Kasumi-1 (cell line): ENCODE measurements at places on chromosomes 12 and 14.

- no peak for DNase-seq
Measured at GRCh38 chr14:88195676-88196075, 127.4 kb downstream of the KCNK10 start.

GRCh38 chr12:88580051-88580871, at the start of gene KITLG:
KITLG (minus strand) TSS chr12:88580471; CDS start chr12:88580278, 193 bp downstream.
- DNase-seq: peak; percentile 65

DNA sequence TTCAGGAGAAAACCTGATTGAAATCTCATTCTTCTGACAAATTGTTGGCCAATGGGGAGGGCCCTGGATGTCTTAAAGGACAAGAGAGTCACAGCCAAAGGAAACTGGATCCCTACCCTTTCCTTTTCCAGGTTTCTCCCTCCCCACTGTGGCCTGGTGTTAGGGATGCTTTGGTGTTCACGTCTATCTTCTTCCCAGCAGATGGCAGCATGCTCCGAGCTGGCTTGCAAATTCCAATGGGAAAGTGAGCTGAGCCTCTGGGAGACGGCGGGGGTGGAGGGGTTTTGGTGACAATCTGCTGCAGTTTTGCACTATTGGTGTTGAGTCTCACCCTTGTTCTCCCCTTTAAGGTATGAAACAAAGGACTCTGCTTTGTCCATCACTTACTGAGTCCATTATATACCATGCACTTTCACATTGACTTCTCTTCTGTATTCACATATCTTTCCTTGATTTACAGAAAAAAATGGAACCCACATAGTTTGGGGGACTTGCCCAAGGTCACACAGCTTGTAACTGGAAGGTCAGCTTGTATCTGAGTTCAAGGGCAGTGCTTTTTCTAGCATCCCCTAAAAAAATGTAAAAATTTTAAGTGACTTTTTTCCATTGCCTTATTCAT, 39.3 kb downstream of the CCDC177 start:
- DNase-seq: peak; percentile 40

- no peak for DNase-seq
Measured at GRCh38 chr14:104421892-104422828, 157.4 kb upstream of the C14orf180 start.

- no peak for DNase-seq
Measured at GRCh38 chr14:71410578-71411284, 503.5 kb downstream of the PCNX1 start.

DNA sequence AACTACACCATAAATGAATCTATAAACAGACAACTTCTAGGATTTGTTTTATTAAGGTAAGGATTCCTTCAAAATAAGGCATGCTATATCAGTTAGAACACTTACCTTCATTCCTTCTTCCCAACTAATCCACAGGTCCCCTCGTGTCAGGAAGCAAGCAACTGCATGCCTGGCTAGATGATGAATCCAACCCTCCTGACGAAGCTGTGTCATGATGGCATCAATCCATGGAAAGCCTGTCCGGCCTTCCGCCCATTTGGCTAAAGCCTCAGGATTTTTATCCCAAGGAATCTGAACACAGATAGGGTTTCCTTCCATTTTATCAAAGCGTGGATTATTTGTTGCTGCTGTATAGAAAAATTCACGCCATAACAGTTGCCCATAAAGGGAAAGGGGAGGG, 12.5 kb upstream of the MTERF2 start:
- no peak for DNase-seq

DNA sequence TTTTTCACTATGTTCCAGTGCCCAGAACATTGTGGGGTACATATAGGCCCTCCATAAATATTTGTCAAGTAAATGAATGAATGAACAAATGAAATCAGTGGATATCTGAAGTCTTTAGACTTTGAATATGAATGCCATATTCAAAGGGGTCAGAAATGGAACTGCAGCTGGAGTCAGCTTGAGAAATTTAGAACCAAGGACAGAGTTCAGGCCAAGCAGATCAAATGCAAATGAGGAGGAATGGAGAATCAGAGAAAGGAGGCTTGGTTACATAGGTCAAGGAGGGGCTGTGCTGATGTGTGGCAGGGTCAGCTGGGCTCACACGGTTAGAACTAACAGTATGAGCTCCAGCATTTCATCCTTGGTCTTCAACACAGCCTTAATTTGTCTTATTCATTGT, 104.0 kb upstream of the SEL1L start:
- DNase-seq: peak; percentile 8

- DNase-seq: no peak
Measured at GRCh38 chr12:40831916-40832315, 139.7 kb downstream of the CNTN1 start.

DNA sequence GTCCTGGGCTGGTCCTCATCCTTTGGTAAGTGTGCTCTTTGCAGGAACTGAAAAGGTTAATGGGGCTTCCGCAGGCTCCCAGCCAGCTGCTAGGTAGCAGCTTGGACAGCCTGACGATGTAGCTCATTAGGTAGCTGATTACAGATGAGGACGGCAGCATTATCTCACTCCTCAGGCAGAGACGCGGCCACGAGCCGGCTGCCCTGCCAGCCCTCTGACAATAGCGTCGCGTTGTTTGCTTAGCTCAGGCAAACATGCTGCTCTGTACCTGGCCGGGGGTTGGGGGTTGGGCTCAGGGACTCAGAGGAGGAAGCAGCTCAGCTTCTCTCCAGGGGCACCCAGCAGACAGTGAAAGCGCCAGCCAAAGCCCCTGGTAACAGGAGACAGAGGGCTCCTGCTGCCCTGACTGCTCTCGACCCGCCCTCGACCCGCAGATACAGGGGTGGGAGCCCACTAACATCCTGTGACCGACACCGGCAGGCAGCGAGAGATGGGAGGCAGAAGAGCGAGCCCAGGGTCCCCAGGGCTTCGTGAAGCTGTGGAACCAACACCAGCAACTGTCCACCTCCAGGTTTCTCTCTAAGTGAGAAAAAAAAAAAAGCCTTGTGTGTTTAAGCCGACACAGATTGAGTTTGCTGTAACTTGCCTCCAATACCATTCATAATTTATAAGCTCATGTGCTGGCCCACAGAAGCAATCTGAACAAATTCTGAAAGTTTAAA, 53.4 kb upstream of the DLK1 start:
- no peak for DNase-seq

DNA sequence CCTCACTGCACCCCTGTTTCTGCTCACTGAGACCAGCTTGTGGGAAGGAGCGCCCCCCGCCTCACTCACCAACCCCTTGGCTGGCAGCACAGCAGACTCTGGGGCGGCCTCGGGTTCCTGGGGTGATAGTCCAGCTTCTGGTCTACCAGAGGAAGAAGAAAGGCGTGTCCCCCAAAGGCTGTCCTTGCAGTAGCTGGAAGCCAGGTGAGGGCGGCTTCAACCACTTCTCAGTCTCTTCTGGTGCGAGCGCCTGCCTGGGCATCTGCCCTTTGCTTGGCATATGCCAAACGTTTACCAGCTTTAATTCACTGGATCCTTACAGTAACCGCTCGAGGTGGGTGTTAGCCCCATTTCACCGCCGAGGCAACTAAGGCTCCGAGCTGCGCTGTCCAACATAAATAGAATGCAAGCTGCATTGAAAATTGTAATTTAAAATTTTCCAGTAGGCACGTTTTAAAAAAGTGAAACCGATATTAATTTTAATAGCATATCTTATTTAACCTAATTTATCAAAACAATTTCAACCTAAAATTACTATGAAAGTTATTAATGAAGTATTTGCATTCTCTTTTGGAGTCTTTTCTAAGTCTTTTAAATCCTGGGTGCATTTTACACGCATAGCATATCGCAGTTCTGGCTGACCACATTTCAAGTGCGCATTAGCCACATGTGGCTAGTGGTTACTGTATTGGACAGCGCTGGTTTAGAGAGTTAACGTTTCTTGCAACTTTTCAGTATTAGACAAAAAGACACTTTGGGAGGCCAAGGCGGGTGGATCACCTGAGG, 872 bp downstream of the FAM177A1 start:
- peak; percentile 35 for DNase-seq

- DNase-seq: no peak
Measured at GRCh38 chr12:39011166-39011565, 105.8 kb upstream of the CPNE8 start.

- DNase-seq: peak; percentile 51
Measured at GRCh38 chr14:30283822-30284446, 275.0 kb upstream of the G2E3 start.

DNA sequence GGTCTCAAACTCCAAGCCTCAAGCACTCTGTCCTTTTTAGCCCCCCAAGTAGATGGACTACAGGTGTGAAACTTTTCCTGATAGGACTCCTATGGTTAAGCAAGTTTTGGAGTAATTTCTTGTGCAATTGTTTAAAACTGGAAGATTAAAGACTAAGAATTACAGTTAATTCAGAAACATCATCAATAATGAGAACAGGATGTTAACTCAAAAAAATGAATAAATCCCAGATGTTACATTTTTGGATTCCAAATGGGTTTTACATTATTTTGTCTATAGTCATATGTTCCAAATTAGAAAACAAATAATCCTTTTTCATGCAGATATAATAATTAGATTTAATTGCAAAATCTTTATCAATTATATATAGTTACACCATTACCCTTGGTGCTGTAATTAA, 24.4 kb upstream of the KITLG start:
- no peak for DNase-seq

GRCh38 chr12:91316161-91316906, 133.7 kb upstream of the DCN start:
- no peak for DNase-seq

DNA sequence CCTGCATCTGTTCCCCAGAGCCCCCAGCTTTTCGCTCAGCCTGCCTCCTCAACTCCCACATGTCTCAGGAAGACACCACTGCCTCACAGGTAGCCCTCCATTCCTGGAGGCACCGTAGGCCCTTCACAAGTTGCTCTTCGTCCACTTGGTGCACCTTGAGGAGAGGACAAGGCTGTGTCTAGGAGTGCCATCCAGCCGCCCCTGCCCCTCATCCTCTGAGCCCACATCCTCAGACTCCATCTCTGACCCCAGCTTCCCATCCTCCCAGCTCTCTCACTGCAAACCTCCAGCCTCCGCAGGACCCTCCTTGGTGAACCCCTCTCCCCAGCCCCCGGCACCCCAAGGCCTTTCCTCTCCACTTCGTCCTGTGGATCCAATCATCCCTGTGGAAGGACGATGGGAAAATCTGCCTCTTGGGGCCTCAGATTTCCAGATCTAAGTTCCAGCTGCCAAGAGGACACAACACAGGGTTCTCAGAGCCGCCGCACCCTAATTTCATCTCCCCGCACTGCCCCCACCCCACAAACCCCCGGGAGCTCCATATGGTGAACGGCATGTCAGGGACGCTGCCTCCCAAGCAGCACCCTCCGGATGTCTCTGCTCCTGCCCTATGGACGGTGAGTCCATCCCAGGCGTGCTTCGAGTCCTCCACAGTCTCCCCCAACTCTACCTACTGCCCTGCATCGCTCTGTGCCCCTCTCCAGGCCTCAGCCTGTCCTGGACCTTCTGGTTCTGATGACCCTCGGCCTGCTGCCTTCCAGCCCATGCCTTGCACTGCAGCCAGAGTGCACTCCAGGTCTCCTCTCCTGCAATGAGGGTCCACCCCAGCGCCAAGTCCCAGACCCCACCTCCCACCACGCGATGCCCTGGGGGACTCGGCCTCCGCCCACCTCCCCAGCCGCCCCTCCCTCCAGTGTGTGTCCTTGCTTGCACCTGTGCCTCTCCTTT, 314.1 kb upstream of the DIO3 start:
- no peak for DNase-seq

DNA sequence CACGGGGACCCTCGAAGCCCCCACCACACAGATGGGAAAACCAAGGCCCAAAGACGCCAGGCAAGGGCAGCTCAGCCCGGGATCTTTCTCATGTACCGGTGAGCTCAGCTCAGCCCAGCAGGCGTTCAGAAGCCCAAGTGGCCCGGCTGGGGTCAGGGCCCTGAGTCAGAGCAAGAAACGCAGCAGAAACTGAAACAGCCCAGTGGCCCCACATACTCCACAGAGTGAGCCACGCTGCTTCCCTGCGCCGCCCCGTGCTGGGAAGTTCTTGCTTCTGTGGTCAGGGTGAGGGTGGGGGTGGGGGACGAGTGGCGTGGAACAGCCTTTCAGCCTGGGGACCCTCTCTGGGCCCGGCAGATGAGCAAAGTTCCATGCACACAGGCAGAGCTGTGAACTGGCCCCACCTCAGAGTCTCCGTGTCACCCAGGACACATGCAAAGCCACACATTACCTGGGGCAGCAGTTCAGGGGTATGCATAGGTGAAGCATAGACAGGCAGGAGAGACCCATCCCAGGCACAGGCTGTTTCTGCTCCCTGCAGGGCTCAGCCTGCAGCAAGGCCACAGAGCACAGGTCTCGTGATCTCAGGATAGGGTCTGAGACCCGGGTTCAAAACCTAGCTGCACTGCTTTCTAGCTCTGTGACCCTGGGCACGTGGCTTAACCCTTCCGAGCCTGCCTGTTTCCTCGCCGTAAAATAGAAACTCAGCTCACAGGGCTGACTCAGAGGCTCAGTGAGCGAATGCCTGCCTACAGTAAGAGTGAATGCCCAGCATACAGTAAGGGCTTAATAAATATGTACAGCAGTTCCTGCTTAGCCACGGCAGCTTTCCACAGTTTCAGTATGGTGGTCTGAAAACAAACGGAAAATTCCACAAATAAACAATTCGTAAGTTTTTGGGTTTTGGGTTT, 21.6 kb downstream of the NCOR2 start:
- no peak for DNase-seq

DNA sequence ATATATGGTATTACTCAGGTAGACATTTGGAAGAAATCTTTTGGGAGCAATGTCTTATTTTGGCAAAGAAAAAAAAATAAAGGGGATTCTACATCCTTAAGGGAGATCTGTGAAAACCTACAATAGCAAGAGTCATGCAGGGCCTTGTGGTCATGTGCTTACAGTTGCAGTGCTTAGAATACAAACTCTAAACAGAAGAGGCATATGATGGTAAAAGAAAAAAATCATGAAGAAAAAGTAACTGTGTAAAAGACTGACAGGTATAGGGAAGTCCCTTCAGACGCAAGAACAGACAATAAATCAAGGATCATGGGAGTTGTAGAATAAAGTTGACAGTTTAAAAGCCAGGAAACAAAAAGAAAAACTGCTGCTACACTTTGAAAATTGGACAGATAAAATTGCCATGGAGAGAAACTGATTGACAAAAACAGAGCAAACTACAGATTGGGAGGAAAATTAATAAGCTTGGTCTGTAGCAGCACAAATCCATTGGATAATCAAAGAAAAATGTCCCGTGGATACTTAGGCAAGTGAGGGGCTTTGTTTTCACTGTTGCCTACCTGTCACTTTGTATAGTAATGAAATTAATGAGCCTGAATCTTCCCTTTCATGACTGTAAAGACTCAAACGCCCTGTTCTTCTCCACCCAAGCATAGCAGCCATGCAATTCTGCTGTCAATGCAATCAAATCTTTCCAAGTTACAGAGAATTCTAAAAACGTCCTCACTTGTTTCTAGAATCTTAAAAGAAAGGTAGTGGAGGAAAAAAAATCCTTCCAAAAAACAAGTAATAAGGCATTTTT, 402.0 kb downstream of the SYT1 start:
- DNase-seq: no peak
